ENCODE measurements at places on chromosomes 4 and X.

GRCh38 chr4:188198982-188199792 lies 59.9 kb downstream of the TRIML1 start:
- DNase-seq: no peak

DNA sequence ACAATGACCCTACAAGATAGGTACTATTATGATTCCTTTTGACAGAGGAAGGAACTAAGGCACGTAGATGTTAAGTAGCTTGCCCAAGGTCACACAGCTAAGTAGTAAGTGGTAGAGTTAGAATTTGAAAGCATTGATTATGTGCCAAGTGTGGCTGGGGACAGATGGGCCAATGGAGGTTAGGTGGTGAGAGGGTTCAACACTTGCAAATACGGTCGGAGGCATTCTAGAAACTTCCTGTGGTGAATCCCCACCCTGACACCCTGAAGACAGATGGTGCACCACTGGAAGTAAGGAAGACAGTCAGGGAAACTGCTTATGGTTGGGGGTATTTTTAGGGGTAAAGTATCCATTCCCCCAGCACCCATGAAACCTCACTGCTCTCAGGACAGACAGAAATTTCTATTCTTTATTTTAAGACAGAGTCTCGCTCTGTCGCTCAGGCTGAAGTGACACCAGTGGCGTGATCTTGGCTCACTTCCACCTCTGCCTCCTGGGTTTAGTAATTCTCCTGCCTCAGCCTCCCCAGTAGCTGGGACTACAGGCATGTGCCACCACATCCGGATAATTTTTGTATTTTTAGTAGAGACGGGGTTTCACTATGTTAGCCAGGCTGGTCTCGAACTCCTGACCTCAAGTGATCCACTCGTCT lies 142.5 kb downstream of the RASL11B start:
- DNase-seq: no peak

- DNase-seq: no peak
Measured at GRCh38 chr4:184765473-184766340, 31.8 kb upstream of the CENPU start.

- DNase-seq: no peak
Measured at GRCh38 chr4:162151850-162152249, 11.9 kb downstream of the FSTL5 start.

DNA sequence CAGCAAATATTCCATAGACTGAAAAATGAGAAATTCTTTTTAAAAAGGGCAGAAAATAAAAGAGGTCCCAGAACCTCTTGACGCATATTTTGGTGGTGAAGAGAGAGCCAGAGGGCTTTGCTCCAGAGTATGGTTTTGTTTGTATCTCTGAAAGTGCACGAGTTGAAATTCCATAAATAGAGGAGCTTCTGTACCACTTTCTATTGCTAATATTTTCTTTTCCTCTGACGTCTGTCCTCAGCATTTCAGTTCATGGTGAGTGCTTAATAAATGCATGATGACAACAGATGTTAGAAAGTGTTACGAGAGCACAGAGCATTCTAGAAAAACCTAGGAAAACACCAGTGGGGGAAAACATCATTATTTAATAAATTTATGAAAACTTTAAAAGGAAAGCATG lies 145.6 kb downstream of the AMELX start:
- DNase-seq: no peak

- no peak for DNase-seq
Measured at GRCh38 chr4:117983541-117984365, 50.5 kb upstream of the NDST3 start.

DNA sequence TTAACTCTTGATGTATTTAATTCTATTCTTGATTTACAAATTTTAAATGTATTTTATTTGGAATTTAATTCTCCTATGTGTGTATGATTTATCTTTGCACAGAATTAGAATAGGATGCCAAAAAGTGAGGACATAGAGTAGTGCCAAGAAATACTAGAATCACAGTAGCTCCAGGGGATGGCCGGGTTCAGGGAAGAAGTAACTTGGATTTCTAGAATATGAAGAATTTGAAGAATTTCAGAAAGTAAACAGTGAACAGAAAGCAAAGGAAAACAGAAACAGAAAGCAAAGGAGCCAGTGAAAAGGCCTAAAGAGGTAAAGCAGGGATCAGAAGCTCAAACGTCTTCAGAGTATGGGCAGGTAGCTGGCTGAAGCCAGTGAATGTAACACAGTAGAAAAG lies 1187.6 kb downstream of the RPA4 start:
- DNase-seq: no peak

DNA sequence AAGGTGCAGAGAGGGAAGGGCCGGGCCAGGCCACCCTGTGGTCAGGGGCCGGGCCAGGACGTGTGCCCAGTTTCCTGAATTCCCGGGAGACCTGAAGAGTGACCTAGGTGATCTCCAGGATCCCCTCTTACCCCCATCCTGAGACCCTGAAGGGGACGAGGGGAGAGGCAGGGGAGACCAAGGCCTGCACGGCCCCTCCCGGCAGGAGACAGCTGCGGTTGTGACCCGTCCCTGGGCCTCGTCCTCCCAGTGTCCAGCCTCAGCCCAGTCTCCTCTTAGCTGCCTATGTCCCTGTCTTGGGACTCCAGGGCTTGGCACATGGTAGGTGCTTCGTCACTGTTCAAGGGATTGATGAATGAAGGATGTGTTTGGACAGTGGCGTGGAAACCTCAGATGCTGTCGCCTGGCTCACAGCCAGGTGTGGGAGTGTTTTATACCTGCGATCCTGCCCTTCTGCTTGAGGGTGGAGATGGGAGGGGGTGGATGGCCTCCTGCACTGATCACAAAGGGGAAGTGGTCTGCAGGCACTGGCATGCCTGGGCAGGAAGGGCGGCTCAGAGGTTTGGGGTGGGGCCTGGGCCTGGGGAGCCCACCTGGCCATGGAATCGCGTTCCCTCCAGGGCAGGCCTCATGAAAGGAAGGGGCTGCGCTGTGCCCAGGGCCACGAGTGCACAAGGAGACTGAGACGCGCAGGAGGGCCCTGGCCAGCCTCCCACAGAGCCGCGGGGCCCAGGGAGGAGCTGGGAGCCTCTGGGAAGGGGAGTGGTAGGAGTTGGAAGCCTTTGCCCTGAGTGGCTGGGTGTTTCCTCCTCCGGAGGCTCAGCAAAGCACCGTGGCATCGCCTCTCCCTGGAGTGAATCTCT lies 6.9 kb downstream of the SH3TC1 start:
- DNase-seq: no peak
